Neural progenitor cell (in vitro differentiated cells): ENCODE measurements at places on chromosomes 4 and X. TPM values are rescaled to one million over a fixed set of nuclear protein-coding genes. Genes with fewer than 3 reads are reported as not detected.

TEC gene
- 0.22 TPM in 1 of 2 replicates, not detected in the other for total RNA-seq

GAGE12D gene
- not detected in 2 replicates for total RNA-seq

ANKRD37 gene
- total RNA-seq, result 12.5 and 16.3 TPM in 2 replicates

DNA sequence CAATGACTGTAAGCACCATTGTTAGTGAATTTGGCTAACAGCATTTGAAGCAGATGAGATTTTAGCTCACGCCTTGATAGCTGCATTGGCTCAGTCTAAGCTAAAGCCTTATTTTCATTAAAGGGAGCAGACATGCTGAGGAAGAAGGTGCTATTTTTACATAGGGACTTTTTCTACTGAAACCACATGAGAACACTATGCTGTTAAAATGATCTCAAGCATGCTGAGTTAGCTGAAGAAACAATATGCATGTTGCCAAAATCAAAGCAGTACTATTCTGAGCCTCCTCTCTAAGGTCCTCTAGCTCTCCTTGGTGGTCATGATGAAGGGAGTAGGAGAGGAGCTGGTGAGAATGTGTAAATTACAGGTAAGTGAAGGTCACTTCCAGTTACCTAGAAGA lies 134.4 kb upstream of the JADE1 start:
- H3K4me1 ChIP-seq, result peaks cover 7% of the 10 kb centered on the region
- no peak for DNase-seq
- no peak overlapping the region for H3K27ac ChIP-seq
- no peaks in the 10 kb centered on the region for H3K36me3 ChIP-seq
- no peak overlapping the region for H3K4me3 ChIP-seq
- H3K27me3 ChIP-seq, result no peaks in the 10 kb centered on the region

- no peak for DNase-seq
- H3K27me3 ChIP-seq, result no peaks in the 10 kb centered on the region
- H3K4me1 ChIP-seq, result peaks cover 41% of the 10 kb centered on the region
- no peak overlapping the region for H3K4me3 ChIP-seq
Observed at GRCh38 chrX:111955901-111956300, 79.9 kb downstream of the TRPC5OS start.

- no peaks in the 10 kb centered on the region for H3K36me3 ChIP-seq
- no peak for DNase-seq
- no peaks in the 10 kb centered on the region for H3K27me3 ChIP-seq
- peaks cover 20% of the 10 kb centered on the region for H3K4me1 ChIP-seq
Observed at GRCh38 chr4:112083587-112084347, 61.5 kb upstream of the FAM241A start.

DNA sequence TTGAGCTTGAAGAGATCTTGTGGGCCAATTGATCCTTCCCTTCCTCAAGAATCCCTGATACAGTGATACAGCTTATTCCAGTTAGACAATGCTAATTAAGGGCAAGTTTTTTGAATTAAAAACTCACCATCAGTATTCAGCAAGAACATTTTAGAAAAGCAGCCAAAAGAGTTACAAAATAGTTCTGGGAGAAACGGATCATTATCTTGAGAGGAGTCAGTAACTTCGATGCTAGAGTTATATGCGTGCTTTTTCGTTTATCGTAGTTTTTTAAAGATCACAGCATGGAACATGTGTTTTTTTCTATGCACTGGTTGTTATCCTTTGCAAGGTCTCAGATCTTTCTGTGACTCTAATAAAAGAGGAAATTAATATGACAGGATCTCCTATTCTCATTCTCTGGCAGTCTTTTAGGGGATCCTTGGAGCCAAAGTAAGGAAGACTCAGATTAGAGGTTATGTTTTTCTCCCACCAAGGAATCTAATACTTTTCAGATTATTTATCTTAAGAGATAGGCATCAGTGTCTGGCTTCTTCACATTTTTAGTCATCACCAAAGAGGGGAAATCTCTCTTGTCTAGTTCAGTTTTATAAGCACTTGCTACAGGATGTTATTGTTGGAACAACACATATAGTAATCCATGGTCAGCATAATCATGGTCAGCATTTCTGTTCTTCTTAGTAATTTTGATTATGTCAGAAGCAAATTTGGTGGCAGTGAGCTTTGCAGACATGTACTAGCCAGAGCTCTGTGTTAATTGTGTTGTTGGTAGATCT lies 109.7 kb downstream of the PDLIM5 start:
- H3K27me3 ChIP-seq, result no peaks in the 10 kb centered on the region
- H3K4me1 ChIP-seq, result no peaks in the 10 kb centered on the region
- H3K4me3 ChIP-seq, result no peak overlapping the region
- no peak for DNase-seq

- DNase-seq, result no peak
- H3K4me3 ChIP-seq, result no peak overlapping the region
- no peaks in the 10 kb centered on the region for H3K4me1 ChIP-seq
- no peak overlapping the region for H3K27ac ChIP-seq
Observed at GRCh38 chr4:109046471-109047201, 255.8 kb downstream of the COL25A1 start.

GRCh38 chr4:152398060-152398459 lies 137.8 kb downstream of the FBXW7 start:
- H3K4me3 ChIP-seq, result no peak overlapping the region
- no peaks in the 10 kb centered on the region for H3K4me1 ChIP-seq
- H3K27me3 ChIP-seq, result no peaks in the 10 kb centered on the region
- H3K36me3 ChIP-seq, result no peaks in the 10 kb centered on the region
- H3K27ac ChIP-seq, result no peak overlapping the region
